Right atrium auricular region (tissue), 2 donors: ENCODE measurements at places on chromosomes 2 and 18.

- DNase-seq = no peak
These were observed 19.7 kb downstream of the CFAP65 start for GRCh38 chr2:219021591-219021990.

- no peak for DNase-seq
These were observed 50.6 kb upstream of the GPC1 start for GRCh38 chr2:240384711-240385450.

DNA sequence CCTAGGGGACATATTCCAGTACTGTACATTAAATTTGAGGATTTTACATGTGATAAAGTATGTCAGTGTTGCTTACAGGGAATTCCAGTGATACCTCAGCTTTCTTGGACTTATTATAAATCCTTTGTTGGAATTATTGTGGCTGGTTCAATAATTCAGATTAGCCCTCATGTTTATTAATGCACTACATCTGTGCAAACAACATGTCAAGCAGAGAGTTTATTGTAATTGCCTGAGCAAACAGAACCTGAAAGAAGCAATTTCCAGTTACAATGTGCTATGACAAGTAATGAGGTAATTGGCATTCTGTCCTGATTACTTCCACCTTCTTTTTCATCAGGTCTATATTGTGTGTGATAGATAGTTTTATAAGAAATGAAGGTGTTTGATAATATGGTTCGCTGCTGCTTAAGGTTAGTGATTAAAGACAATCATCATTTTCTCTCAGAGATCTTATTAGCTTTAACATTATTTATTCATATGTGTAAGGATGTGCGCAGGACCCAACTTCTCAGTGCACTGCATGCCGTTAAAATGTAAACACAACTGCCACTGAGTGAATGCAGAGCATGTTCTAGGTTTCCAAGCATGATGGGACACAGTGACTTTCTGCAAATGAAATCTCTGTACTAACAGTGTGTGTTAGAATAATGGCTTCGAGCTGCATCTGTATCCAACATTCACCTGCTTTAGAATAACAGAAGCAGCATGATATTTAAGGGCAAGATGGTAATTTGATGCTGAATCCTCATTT is 973.7 kb upstream of the POU3F3 start:
- no peak for DNase-seq

GRCh38 chr2:173291412-173291811 is 63.3 kb upstream of the CDCA7 start:
- no peak for DNase-seq

DNA sequence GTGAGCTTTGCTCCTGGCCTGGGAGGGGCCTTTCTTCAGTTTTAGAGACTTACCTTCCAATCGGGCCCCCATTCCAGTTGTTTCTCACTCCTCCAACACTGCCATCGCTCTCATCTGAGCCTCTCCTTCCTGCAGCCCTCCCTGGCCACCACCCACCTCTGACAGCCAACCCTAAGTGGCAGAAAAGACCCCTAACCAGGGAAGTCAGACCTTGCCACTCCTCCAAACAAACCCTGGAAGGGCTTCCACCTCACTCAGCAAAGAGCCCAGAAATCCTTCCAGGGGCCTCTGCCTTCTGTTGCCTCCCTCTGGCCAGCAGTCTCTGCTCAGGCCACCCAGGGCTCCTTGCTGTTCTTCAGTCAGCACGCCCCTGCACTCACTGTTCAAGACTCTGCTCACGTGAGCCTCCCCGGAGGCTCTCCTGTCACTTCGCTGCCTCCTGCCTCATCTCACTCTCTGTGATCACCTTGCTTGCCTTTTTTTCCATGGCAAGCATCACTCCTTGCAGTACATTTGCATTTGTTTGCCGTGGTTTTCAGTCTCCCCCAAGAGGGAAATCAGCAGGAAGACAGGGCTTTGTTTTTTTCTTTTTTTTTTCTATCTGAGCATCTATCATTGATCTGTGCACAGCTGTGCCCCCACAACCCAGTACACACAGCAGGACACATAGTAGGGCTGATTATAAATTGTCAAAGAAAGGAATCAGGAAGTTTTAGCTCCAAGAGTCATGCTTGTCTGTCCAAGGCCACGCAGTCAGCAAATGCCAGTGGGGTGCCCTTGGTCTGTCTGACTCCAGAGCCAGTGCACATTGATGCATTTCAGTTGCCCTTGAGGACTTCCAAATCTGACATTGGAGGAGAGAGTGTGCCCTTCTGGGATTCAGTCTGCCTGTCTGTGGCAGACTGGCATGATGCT is 83.9 kb downstream of the INHBB start:
- no peak for DNase-seq

DNA sequence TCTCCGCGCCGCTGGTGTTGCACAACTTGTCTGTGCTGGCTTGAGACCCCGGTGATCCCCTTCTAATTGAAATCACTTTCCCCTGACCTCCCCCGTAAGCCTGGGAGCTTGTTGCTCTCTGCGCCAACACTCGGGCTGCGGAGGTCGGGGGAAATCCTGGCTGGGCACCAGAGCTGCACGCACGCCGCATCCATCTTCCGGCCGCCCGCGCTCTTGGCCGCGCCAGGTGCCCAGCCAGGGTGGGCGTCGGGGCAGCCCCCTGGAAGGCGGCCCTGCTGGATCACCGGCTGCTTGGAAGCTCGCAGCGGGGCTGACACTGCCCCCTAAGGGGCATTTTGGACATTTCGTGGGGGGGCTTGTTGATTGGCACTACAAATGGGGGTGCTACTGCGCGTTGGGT is 280.3 kb upstream of the SKOR2 start:
- DNase-seq = no peak

- DNase-seq = no peak
These were observed 52.0 kb downstream of the FBXO36 start for GRCh38 chr2:229974266-229974665.

GRCh38 chr2:187054501-187055319 is 205.7 kb upstream of the ZSWIM2 start:
- no peak for DNase-seq

DNA sequence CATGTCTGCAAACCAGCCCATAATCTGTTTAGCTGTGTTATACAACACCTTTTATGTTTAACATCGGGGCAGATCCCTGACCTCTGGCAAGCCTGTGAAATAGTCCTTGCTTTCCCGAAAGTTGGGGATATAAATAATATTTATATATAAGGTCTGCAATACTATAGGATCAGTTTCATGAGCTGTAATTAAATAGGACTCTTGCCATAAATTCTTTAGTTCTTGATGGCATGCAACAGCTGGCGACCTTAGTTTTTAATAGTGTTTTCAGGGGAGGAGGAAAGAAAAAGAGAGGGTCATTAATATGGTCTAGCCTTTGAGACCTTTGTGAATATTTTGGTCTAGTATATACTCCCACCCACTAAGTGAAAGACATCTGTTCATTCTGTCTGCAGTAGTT is 166.5 kb downstream of the MTX2 start:
- no peak for DNase-seq

DNA sequence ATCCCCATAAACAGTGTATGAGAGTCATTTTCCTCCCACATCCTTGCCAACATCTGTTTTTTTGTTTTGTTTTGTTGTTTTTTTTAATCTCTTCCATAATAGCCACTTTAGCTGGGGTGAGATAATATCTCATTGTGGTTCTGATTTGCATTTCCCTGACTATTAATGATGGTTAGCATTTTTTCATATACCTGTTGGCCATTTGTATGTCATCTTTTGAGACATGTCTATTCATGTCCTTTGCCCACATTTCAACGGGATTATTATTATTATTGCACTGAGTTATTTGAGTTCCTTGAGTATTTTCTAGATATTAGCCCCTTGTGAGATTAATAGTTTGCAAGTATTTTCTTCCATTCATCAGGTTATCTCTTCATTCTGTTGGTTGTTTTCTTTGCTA is 223.3 kb downstream of the LPIN1 start:
- DNase-seq = no peak

GRCh38 chr2:65666156-65666725 is 233.8 kb upstream of the SPRED2 start:
- no peak for DNase-seq

DNA sequence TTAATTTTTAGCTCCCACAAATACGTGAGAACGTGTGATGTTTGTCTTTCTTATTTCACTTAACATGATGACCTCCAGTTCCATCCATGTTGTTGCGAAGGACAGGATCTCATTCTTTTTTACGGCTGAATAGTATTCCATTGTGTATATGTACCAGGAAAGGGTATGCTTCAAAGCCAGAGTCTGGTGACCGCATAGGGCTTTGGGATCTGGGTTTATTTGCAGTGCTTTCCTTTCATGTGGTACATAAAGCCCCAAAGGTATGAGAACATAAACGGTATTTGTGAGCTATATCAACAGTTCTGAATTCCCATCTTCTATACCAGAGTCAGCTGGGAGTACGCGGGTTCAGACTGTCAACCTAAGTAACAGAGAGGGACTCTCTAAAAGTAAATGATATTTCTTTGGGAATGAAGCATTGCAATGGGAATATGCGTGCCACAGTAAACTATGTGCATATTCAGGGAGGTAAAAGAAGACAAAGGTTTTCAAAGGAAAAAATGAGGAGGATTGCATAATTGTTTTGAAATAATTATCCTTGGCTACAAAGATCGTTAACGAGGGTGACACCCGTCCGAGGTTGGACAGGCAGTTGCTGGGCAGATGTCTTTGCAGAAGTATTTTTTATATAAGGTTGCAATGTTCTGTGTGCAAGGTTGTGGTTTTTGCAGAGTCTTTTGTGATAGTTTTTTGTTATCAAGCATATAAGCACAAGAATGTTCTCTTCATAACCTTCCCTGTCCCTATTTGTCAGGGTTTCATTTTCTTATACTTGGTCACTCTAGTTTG is 24.4 kb downstream of the CRYGD start:
- DNase-seq = no peak

- DNase-seq = no peak
These were observed 105.5 kb downstream of the POLE4 start for GRCh38 chr2:75063906-75064305.

GRCh38 chr2:71157124-71157793 is 26.8 kb downstream of the MPHOSPH10 start:
- DNase-seq = no peak
